ENCODE measurements at places on chromosomes 2 and 18. TPM values are rescaled to one million over a fixed set of nuclear protein-coding genes. Genes with fewer than 3 reads are reported as not detected.

PRKRA gene
- total RNA-seq: 75.8 TPM

SDC1 gene
- 21.0 TPM for total RNA-seq

SULT1C4 gene
- 36.0 TPM for total RNA-seq

SERPINB4 gene
- total RNA-seq: not detected

RAB6C gene
- total RNA-seq: 0.44 TPM

MPP4 gene
- total RNA-seq: 0.89 TPM

GLI2 gene
- 9.9 TPM for total RNA-seq

GRB14 gene
- 11.3 TPM for total RNA-seq

INHBB gene
- total RNA-seq: 2.0 TPM

CD226 gene
- 1.9 TPM for total RNA-seq

COL3A1 gene
- 2,960 TPM for total RNA-seq

RELCH gene
- total RNA-seq: 34.7 TPM

ECEL1 gene
- total RNA-seq: 25.2 TPM

SH3RF3 gene
- total RNA-seq: 5.2 TPM

RAX gene
- total RNA-seq: not detected

SRD5A2 gene
- 0.17 TPM for total RNA-seq

RALB gene
- 60.4 TPM for total RNA-seq

IL1R2 gene
- not detected for total RNA-seq

EPC2 gene
- 35.3 TPM for total RNA-seq

RFTN2 gene
- total RNA-seq: 76.5 TPM

PRKAG3 gene
- 0.06 TPM for total RNA-seq

FRZB gene
- 21.8 TPM for total RNA-seq

NT5DC4 gene
- not detected for total RNA-seq

MAPK4 gene
- total RNA-seq: 21.6 TPM

METTL8 gene
- total RNA-seq: 25.9 TPM

KCNJ13 gene
- 94.8 TPM for total RNA-seq

HOXD13 gene
- total RNA-seq: 0.10 TPM

ALPP gene
- 0.06 TPM for total RNA-seq

CACNB4 gene
- 62.9 TPM for total RNA-seq

SLC9A4 gene
- total RNA-seq: 0.30 TPM

CCDC74B gene
- total RNA-seq: 6.4 TPM

TNFRSF11A gene
- total RNA-seq: 2.3 TPM

CDH19 gene
- 28.5 TPM for total RNA-seq

CNTNAP5 gene
- 32.9 TPM for total RNA-seq

VSNL1 gene
- total RNA-seq: 215 TPM
